ENCODE measurements at places on chromosomes 12 and 14.

DNA sequence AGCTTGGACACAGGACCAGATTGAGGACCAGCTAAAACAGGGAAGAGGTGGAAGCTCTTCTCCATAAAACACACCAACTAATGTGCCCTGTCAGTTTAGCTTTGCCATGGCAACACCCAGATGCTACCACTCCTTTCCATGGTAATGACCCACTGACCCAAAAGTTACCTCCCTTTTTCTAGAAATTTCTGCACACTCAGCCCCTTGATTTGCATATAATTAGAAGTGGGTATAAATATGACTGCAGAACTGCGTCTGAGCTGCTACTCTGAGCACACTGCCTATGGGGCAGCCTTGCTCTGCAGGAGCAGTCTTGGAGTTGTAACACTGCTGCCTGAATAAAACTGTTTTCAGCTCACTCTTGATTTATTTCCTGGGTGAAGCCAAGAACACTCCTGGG, 3.2 kb upstream of the TDG start:
- no peak for DNase-seq

- DNase-seq, result no peak
These were observed 117.3 kb downstream of the CFAP54 start for GRCh38 chr12:96606644-96607043.

DNA sequence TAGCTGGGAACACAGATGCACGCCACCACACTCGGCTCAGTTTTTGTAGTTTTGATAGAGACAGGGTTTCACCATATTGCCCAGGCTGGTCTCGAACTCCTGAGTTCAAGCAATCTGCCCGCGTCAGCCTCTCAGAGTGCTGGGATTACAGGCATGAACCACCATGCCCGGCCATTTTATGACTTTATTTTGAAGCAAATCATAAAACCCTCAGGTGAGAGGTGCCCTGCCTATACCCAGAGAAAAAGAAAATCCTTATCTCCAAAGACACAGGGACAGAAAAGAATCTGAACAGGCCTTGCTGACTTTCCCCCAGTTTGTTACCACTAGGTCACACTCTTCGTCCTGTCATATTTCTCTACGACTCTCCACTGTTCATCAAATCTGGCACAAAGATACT, 48.8 kb downstream of the DAO start:
- no peak for DNase-seq

GRCh38 chr14:105343194-105343593, 28.6 kb downstream of the PACS2 start:
- no peak for DNase-seq

DNA sequence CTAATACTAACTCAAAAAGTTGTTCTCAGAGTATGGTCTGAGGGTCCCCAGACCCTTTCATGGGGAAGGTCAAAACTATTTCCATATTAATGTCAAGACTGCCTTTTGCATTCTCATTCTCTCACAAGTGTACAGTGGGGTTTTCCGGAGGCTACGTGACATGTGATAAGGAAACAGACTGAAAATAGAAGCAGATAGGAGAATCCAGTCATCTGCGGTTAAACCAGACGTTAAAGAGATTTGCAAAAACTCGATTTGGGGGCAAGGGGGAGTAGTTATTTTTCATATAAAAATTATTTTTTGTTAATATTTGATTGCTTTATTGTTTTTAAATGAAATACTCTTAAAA, 1.0 kb upstream of the NAP1L1 start:
- DNase-seq, result no peak

DNA sequence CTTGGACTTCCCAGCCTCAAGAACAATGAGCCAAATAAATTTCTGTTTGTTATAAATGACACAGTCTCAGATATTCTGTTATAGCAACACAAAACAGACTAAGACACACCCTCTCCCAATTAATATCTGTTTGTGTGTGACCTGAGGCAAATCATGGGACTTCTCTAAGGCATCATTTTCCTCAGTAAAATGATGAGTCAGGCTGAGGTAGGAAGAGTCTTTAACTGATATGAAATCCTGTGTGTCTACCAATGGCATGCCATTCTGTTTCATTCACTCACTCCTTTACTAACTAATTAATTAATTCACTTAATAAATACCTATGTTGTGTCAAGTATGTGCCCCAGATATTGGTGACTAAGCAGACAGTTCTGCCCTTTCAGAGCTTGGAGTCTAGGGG, 258.4 kb upstream of the CRY1 start:
- no peak for DNase-seq

DNA sequence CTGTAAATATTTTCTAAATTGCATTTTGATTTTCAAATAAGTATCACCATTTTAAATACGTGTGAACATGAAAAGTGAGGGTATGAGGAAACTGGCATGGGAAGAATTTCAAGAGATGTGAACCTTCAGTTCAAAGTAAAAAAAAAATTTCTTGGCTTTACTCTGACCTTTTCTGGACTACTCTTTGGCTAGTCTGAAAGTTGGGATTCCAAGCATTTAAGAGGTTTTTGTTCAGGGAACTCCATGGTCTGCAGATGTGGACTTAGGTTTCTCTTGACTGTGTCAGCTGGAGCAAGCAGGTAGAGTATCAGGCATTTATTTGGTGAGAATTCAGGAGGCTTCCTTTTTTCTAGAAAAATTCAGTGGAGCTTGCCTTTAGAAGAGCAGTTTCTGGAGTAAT, 311.6 kb downstream of the LRIG3 start:
- no peak for DNase-seq

GRCh38 chr12:121812320-121812871, 8.6 kb downstream of the SETD1B start:
- DNase-seq, result no peak

DNA sequence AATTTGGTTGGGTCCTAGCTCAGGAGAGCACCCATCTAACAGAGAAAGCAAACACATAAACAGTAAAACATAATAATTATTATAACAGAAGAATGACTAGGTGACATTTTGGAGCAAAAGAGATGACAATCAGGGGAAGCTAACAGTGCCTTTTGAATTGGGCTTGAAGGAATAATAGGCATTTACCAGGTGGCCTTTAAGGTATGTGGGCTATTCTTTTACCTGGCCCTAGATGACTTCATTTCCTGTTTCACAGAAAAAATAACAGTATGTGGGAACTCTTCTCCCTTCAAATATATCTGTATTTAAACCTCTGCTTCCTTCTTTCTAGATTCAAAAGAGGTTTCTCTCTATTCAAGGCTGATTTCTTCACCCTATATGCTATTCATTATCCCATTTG, 3.8 kb downstream of the IRAK4 start:
- no peak for DNase-seq

GRCh38 chr12:28082096-28082495, 108.2 kb upstream of the CCDC91 start:
- DNase-seq, result no peak

DNA sequence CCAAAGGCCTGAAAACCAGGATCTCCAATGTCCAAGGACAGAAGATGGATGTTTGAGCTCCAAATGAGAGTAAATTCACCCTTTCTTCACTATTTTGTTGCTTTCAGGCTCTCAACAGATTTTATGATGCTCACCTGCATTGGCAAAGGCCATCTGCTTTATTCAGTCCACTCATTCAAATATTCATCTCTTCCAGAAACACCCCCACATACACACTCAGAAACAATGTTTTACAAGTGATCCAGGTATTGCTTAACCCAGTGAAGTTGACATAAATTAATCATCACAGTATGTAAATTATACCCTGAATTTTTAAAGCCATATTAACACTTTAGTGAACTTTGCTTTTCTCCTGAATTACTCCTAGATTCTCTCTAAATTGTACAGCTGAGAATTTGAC, 63.3 kb downstream of the DUSP6 start:
- DNase-seq, result no peak

GRCh38 chr12:122422730-122423257, 325 bp upstream of the CLIP1 start:
- DNase-seq, result peak; percentile 42

All from kidney capillary endothelial cell (primary cell).